ENCODE measurements at places on chromosomes 12 and 14.

DNA sequence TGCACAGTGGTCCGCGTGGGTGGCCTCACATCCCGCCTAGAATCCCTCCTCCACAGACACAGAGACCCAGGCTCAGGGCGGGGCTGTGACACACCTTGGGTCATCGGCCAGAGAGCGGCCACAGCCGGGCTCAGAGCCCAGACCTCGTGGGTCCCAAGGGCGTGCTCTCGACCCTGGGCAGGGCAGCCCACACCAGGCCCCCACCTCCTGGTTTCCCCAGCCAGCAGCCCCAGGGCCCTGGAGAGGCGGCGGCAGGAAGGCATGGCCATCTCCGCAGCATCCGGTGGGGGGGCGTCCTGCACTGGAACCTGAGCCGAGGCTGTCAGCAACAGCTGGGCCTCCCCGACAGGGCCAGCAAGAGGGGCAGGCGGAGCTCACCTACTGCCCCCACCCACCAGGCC lies 15.2 kb downstream of the JAG2 start:
- DNase-seq = no peak

DNA sequence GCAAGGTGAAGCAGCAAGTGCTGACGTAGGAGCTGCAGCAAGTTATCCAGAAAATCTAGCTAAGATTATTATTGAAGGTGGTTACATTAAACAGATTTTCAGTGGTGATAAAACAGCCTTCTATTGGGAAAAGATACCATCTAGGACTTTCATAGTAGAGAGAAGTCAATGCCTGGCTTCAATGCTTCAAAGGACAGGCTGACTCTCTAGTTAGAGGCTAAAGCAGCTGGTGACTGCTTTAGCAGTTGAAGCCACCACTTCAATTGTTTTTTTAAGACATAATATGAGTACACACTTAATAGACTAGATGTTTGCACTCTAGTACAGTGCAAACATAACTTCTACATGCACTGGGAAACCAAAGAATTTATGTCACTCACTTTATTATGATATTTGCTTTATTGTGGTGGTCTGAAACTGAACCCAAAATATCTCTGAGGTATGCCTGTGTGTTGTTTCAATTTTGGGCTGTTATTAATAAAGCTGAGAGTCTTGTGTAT lies 1026.9 kb upstream of the FOXG1 start:
- DNase-seq = no peak

DNA sequence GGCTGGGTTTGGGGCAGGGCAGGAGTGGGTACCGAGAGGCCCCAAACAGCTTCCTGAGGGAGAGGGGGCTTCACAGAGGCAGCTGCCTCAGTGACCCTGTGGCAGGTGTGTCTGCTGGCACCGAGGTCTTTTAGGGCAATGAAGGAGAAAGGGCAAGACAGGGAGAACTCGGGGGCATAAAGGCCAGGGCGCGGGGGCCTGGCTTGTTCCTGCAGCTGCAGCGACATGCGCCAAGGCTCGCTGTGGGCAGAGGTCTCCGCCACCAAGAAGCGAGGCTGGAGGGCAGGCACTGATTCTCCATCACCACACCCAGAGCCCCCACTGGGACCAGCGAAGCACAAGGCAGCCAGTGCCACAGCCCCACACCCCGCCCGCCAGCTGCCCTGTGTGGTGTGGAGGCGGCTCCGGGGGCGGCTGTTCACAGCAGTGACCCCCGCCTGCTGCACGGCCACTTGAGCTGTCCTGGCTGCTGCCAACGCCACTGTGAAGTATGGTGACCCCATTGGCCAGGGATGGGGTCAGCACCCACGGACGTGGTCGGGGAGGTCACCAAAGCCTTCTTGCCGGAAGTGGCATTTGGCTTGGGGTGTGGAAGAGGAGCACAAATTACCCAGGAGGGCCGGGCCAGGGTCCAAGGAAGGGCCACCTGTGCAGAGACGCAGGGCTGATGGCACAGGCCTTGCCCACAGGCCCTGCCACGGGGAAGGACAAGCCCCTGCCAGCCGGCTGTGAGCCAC lies 16.4 kb downstream of the BAG5 start:
- DNase-seq = no peak

GRCh38 chr14:19851365-19851764 lies 23.6 kb upstream of the OR4K2 start:
- DNase-seq = no peak

GRCh38 chr14:54555651-54556050 lies 11.3 kb upstream of the SAMD4A start:
- DNase-seq = no peak

DNA sequence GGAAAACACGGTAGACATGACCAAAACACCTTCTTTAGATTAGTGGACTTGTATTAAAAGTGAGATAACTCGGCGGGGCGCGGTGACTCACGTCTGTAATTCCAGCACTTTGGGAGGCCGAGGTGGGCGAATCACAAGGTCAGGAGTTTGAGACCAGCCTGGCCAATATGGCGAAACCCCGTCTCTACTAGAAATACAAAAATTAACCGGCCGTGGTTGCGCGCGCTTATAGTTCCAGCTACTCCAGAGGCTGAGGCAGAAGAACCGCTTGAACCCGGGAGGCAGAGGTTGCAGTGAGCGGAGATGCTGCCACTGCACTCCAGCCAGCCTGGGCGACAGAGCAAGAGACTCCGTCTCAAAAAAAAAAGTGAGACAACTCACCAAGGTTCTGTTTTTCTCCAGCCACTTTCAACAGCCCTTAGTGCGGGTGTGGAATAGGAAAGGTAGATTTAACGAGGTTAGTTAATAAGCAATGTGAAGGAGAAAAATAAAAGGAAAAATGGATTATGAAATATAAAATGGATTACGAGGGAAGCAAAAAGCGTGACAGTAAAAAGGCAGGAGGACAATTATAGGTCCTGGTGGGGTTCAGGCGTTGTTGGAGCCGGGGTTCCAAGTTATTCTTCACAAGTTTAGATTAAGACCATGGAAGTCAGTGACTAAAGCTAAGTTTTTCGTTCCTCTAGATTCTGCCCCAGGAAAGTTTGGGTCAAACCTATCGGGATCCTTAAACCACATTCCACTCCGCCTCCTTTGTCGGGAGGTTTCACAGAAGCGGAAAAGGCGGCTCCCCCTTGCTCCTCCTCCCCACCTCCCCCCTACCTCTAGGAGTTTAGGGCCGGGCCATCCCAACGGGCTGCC lies 534 bp downstream of the PPP2R3C start:
- no peak for DNase-seq
